ENCODE measurements at places on chromosomes 4 and X. TPM values are rescaled to one million over a fixed set of nuclear protein-coding genes. Genes with fewer than 3 reads are reported as not detected.

Gene CNGA2
- not detected for total RNA-seq

Gene FGF5
- total RNA-seq: not detected

Gene REELD1
- not detected for total RNA-seq

Gene SHROOM3
- total RNA-seq: 37.7 TPM

Gene C1QTNF7
- total RNA-seq: 12.2 TPM

Gene SPARCL1
- total RNA-seq: 213 TPM

Gene LGI2
- total RNA-seq: 0.57 TPM

Gene CENPVL2
- total RNA-seq: not detected

Gene SPANXN3
- total RNA-seq: not detected

Gene ANAPC10
- 13.1 TPM for total RNA-seq

Gene PRRG3
- total RNA-seq: 0.15 TPM

Gene RIBC1
- total RNA-seq: 0.57 TPM

Gene DKK2
- total RNA-seq: not detected

Gene SUPT20HL2
- total RNA-seq: not detected

Gene RPL36A
- 2,007 TPM for total RNA-seq

Gene EREG
- 8.0 TPM for total RNA-seq

Gene BBS12
- total RNA-seq: 0.61 TPM

Gene KLB
- total RNA-seq: not detected

Gene CENPVL1
- not detected for total RNA-seq

Gene NAA11
- not detected for total RNA-seq

Gene AMTN
- 0.79 TPM for total RNA-seq

Gene ACE2
- 6.7 TPM for total RNA-seq

Gene GYPE
- not detected for total RNA-seq

Gene BRS3
- not detected for total RNA-seq

Gene GAGE12H
- total RNA-seq: not detected

Gene ETDA
- not detected for total RNA-seq

Gene NPNT
- 15.4 TPM for total RNA-seq

Gene NHS
- total RNA-seq: 3.4 TPM

Gene GJB1
- total RNA-seq: not detected

Gene MAGEB1
- total RNA-seq: not detected

Gene ASMT
- total RNA-seq: not detected

Gene CYTL1
- total RNA-seq: 1.0 TPM

Gene WFS1
- 7.7 TPM for total RNA-seq

Gene CXCL11
- total RNA-seq: not detected

Gene ADH7
- 173 TPM for total RNA-seq

Gene TMPRSS11F
- 23.1 TPM for total RNA-seq

Gene STARD8
- 9.9 TPM for total RNA-seq

Gene FSTL5
- not detected for total RNA-seq

Gene GNRHR
- total RNA-seq: 0.75 TPM

Gene XAGE1A
- not detected for total RNA-seq

Gene MAGED4
- 0.76 TPM for total RNA-seq

Gene CFAP99
- total RNA-seq: not detected

Gene CDX4
- not detected for total RNA-seq

Gene FAM149A
- 11.4 TPM for total RNA-seq

Gene ELF4
- 9.2 TPM for total RNA-seq

Gene ATP2B3
- total RNA-seq: not detected

Gene PRRG1
- 11.9 TPM for total RNA-seq

Gene GPRASP1
- 1.2 TPM for total RNA-seq

Gene CSAG2
- not detected for total RNA-seq

Gene NSG1
- total RNA-seq: 42.0 TPM

Gene TACC3
- total RNA-seq: 41.3 TPM

Gene GAGE1
- not detected for total RNA-seq

Gene NIPAL1
- total RNA-seq: 32.6 TPM

Gene GPRASP3
- 1.4 TPM for total RNA-seq

Gene WNK3
- total RNA-seq: 0.29 TPM
